ENCODE measurements at places on chromosomes 1 and 21.

GRCh38 chr1:116947092-116947860, 37.6 kb downstream of the PTGFRN start:
- no peak for DNase-seq

- no peak for DNase-seq
These were observed 4.5 kb downstream of the WNT2B start for GRCh38 chr1:112513112-112513870.

- DNase-seq, result peak; percentile 67
These were observed 104.5 kb upstream of the FMN2 start for GRCh38 chr1:239987103-239987745.

DNA sequence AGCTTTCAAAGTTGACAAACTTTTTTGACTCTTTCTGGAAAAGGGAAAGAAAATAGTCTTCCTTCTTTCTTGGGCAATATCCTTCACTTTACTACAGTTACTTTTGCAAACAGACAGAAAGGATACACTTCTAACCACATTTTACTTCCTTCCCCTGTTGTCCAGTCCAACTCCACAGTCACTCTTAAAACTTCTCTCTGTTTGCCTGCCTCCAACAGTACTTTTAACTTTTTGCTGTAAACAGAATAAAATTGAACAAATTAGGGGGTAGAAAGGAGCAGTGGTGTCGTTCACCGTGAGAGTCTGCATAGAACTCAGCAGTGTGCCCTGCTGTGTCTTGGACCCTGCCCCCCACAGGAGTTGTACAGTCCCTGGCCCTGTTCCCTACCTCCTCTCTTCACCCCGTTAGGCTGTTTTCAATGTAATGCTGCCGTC, 160.8 kb upstream of the SGIP1 start:
- DNase-seq, result no peak

DNA sequence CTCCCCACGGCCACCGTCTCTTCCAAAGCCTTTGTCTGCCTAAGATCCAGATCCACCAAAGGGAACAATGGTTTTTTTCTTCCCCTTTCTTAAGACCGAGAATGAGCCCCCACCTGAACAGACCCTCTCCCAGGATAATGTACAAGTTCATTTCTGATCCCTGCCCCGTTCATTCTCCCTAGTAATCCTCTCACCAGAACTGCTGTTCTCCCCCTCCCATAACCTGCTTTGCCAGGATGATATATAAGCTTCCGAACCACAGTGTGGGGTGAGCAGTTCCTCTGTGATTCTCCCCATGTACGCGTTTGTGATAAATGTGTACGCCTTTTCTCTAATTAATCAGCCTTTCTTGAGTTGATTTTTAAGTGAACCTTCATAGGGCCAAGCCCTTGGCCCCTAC, 4.9 kb downstream of the RD3 start:
- no peak for DNase-seq

DNA sequence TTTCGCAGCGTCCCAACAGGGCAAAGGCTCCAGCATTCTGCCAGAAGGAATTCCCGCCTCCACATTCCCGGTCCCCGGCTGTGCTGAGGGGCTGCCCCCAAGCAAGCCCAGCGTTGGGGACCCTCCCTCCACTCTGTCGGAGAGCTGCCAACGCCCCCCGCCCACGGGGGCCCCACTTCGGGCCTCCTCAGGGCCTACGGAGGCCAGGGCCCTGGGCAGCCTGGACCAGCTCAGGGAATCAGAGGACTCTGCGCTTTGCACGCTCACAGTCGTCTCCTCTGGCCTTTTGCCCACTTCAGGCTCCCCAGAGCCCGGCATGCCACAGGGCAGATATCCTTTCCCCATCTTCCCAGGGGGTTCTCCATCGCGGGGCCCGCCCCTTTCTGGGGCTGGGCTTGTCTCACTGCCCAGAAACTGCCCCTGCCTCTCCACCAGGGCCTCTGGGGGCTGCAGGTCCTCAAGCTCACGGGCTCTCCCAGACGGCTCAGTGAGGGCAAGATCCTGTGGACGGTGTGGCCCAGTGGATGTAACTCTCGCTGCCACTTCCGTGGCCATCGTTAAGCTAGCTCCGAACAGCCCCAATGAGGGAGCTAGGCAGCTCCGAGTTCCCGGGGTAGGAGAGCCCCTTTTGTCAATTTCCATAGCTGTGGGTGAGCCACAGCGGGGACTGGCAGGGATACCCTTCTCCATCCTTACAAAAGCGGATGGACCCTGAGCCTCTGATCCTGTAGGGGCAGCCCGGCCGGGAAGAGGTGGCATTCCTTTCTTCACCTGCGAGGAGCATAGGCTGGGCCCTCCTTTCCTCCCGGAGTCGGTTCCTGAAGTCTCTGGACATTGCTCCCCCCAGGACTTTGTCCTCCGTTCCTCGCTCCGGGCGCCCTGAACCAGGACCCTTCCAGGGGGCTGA, 2.8 kb downstream of the ITPKB start:
- DNase-seq, result no peak

- DNase-seq, result no peak
These were observed 77.4 kb upstream of the BTG3 start for GRCh38 chr21:17690078-17690494.

DNA sequence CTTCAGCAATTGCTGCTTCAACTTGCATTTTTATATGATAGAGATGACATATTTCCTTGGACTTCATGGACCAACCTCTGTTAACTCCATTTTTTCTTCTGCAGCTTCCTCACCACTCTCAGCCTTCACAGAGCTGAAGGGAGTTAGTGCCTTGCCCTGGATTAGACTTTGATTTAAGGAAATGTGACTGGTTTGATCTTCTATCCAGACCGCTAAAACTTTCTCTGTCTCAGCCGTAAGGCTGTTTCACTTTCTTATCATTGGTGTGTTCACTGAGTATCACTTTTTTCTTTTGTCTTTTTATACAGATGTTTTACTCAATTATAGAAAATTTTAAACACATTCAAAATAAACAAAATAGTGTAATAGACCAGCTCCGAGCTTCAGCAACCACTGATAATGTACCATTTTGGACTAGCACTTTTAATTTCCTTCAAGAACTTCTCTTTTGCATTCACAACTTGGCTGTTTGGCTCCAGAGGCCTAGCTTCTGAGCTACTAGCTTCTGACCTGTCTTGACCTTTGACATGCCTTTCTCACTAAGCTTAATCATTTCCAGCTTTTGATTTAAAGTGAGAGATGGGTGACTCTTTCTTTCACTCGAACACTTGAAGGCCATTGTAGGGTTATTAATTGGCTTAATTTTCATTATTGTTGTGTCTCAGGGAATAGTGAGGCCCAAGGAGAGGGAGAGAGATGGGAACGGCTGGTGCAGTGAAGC, 9.3 kb downstream of the NEK7 start:
- DNase-seq, result peak; percentile 54

- DNase-seq, result no peak
These were observed 60.5 kb downstream of the GLIS1 start for GRCh38 chr1:53678507-53678906.

GRCh38 chr21:45448810-45449657, 44.1 kb downstream of the COL18A1 start:
- DNase-seq, result no peak

DNA sequence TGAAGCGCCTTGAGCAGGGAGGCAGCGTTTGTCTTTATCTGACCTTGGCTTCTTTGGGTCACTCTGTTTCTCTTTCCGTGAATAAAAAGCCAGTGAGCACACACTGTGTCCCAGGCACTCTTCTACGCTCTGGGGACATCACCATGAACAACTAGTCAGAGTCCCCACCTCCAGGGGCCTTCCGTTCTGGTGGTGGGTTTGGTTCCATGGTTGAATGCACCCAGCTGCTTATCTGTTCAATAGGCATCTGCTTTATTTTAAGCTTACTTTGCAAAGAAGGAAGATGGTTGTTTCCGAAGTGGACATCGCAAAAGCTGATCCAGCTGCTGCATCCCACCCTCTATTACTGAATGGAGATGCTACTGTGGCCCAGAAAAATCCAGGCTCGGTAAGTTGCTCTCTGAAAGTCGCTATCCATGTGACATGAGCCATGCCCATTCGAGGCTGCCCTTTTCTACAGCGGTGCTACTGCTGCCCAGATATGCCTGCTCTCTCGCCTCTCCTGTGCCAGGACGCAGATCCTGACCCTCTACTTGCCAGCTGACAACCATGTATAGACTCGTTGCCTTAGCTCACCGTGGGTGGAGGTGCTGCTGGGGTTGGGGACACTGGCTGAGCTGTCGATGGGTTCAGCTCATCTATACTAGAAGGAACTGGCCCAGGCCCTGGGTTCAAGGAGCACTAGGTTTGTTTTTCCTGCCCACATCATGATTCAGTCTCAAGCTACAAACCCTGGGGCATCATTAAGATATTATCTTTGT, 5.9 kb downstream of the MX1 start:
- DNase-seq, result no peak

DNA sequence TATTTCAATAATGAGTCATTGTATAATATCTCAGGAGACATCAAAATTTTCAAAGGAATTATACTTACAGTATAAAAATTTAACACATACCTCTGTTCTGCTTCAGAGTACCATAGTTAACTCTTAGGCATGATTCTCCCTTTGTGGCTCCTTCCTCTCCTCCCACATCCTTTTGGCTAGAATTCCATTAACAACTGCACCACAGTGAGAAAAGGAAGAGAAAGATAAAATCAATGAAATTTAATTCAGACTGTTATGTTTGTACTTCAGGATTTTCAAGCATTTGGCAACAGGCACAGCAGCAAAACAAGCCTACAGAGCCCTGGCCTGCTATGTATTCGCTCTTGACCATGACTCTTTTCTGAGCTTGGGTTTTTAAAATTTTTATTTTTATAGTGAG, 57.2 kb upstream of the SGIP1 start:
- DNase-seq, result no peak

DNA sequence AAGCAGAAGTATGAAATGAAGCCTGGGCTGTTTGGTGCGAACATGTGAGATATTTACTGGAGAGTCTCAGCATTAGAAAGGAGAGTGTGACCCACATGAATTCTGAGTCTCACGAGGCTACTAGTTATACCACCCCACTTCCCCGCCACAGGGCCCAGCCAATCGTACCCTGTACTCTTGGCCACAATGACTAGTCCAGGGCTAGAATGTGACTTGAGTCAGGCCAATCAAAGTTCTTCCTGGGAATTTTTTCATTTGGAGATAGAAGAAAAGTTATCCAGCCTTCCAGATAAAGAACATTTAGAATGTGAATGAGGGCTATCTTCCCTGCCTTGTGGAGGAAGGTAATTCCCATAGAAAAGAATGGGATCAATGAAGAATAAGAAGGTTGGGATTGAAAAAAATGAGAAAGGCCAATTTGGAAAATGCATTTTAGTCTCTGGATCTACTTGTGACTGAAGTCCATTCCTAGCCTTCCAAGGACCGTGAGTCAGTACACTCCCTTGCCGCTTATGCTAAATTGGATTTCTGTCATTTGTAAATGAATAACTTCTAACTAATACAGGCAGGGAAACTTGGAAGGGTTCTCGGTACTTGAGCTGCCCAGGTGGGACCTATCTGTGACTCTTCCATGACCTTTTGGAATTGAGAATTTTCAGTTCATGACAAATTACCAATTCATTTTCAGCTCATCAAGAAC, 12.3 kb upstream of the RIMKLA start:
- no peak for DNase-seq

DNA sequence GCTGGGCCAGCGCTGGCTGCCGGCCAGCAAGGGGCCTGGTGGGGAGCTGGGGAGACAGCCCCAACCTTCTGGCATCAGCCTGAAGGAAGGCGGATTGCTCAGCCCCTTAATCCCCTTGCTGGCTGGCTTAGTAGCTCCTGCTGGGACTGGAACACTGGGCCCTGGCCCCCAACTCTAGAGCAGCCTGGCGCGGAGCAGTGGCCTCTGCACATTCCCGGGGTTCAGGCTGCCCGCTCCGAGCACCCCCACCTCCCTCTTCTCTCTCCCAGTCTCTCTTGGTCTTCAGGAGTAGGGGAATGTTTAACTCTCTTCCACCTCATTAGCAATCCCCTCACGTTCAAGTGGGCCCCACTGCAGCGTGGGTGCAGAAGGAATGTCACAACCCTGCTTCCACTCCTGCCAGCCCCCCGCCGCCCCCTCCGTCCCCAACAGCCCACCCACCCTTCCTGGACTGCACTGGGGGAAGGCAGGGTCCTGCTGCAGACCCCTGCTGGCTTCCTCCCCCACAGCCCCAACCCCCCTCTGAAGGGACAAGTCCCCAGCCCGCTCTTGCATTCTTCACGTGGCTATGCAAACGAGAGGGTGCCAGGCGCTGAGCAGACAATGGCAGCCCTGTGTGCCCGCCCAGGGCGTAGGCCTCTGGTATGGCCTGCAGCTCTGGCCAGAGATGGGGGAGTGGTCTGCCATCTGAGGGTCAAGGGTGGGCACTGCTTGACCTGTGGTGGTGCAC, 980 bp upstream of the CLDN19 start:
- peak; percentile 79 for DNase-seq

- peak; percentile 23 for DNase-seq
These were observed 62.0 kb downstream of the TNN start for GRCh38 chr1:175129644-175129996.

GRCh38 chr1:159091607-159092031, 15.1 kb upstream of the AIM2 start:
- no peak for DNase-seq

- peak; percentile 92 for DNase-seq
These were observed 19.9 kb upstream of the PPP1R15B start for GRCh38 chr1:204431310-204432184.

DNA sequence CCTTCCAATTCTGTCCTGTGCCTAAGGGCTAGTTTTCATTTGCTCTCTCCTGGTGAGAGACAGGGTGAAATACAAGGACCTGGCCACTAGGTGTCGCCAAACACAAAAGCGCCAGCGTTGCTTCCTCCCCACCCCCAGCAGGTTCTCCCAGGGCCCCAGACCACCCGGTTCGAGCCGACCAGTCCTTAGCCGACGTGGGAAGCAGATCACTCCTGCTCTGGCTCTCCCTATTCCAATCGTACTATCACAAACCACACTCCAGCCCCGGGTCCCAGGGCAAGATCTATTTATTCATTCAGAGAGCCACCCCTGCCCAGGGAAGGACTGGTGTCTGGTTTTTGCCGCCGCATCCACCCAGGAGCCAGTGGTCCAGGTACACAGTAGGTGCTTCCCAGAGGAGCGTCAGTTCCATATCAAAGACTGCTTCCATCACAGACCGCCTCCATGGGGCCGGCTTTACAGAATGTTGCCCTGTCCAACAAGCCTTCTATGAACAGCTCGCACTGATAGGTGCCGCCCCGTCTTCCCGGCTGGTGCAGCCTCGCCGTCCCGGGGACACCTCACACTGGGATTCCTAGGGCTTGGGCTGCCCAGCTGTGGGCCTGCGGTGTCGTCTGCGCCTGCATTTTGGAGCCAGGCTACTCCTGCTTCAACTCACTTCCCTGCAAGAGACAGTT, 35.0 kb downstream of the CTNNBIP1 start:
- DNase-seq, result peak; percentile 95
